ENCODE measurements at places on chromosomes 2 and 18.
A peak's percentile ranks its signal among the peaks of the same experiment; 100 is the strongest.

- no peak for DNase-seq
Measured at GRCh38 chr2:181916726-181917718, 25.5 kb downstream of the ITPRID2 start.

- DNase-seq = no peak
Measured at GRCh38 chr2:112032224-112032586, 22.9 kb upstream of the TMEM87B start.

- no peak for DNase-seq
Measured at GRCh38 chr2:129707800-129708199, 271.7 kb upstream of the RAB6C start.

DNA sequence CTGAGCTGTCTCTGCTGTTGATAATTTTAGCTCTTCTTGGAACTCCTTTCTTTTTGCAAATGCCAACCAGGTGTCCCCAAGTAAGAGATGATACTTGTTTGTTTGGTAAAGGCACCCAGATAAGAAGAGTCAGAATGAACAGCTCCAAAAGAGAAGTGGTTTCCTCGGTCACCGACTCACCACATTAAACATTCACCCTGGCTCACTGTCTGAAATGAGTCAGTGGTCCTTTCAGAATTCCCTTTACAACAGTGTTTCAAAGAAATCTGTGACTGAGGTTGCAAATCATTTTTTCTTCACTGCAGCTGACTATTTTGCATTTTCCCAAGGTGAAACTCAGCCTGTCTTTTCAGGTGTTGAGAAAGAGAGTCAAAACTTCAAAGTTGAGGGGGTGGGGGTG lies 16.2 kb upstream of the CXCR4 start:
- DNase-seq = peak; percentile 39

DNA sequence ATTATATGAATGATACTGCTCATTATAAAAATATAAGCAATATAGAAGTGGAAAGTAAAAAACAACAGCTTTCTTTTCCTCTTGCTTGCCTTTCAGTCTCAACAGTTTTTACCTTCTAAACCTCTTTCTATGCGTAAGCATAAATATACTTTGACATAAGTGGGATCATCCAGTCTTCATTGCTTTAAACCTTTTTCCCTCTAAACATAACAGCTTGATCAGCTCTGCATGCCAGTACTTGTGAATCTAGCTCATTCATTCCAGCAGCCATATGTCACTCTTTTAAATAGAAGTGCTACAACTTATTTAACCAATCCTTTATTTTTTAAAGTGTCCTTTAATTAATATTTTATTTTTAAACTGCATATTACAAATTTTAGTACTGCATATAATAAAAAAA lies 88.1 kb downstream of the TTC27 start:
- DNase-seq = no peak

GRCh38 chr2:189608170-189608569 lies 27.6 kb upstream of the SLC40A1 start:
- no peak for DNase-seq

GRCh38 chr18:66344227-66344626 lies 259.7 kb downstream of the CDH19 start:
- no peak for DNase-seq

DNA sequence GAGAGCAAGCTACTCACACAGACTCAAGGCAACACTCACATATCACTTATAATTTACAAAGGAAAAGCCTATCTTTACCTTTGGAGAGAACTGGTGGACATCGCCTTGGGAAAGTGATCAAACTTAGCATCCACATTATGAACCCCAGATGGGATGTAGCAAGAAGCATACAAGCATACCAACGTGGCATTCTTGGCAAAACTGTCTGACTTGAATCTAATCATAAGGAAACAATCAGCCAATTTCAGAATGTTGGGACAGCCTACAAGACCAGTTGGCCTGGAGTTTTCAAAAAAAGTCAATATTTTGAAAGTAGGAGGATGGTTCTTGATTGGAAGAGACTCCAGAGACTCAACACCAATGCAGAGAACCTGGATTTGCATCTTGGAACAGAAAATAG lies 79.1 kb upstream of the PMAIP1 start:
- no peak for DNase-seq

DNA sequence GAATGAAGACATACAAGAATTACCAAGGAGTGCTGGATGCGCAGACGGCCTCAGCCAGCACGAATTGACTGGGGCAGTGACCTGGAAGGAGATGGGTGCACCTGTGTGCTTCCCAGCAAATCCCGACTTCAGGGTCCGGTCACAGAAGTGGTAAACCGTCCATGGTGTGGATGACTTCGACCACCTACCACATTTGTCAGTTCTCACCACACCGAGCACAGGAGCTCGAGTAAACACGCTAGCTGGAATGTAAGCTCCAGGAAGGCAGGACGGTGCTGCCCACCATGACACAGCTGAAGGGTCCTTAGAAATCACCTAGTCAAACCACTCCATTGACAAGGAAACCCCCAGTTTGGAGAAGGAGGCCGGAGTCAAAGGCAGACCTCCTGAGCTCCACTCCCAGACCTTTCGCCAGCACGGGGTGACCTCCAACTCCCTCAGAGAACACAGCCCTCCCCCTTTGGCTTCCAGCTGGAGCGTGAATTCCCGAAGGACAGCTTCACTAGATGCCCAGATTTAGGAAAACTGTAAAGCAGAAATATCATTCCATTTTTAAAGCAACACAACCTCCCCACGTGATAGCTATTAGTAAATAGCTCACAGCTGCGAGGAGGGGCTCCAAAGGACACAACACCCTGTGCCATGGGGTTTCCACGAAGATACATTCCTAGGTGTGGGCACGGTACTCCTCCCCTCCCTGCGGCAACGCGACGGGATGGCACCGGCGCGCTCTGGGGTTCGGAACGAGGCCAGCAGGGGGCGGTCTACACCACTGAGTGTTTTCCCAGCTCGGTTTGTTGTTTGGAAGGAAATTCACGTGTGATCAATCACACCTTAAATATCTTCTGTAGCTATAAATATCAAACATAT lies 34.1 kb upstream of the GNAL start:
- DNase-seq = peak; percentile 19

DNA sequence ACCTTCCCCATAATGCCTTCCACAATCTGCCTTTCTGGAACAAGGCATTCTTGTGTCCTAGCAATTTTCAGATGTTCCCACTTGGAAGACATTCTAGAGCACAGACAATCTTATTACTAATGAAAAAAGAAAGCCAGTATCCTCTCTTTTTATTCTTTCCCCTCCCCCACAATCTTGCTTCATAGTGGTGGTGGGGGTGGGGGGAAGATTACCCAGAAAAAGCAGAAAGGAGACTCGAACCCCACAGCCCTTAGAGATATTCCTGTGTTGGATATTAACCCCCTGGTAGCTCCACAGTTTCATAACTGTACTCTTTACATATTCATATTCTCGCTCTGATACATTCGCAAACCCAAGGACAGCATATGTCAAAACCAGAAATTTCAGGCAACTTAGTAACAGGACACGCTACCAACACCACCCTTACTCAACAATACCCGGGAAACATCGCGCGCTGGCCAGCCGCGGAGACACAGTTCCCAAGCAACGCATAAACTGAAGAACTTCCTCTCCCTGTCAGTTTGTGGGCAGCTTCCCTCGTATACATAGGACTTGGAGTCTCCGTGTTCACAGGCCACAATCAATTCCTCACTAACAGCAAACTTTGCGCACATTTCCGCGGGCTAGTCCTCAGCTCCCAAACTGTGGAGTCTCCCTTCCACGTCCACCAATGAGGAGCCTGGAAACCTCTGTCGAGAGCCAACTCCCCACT lies 793 bp downstream of the NR4A2 start:
- peak; percentile 32 for DNase-seq

GRCh38 chr18:78518805-78519204 lies 460.8 kb upstream of the SALL3 start:
- DNase-seq = no peak

DNA sequence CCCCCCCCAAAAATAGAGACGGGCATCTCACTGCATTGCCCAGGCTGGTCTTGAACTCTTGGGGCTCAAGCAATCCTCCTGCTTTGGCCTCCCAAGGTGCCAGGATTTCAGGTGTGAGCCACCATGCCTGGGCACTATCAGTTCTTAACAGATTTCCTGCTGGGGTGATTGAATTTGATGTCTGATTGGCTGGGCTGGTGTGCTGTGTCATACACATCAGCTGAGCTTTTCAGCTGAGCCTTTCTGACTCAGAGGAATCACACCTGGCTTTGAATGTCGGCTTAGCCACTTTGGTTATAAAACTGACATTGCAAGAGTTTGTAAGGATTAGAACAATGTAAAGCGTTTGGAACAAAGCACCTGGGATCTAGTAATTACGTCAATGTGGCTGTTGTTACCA lies 18.9 kb downstream of the NCAPH start:
- no peak for DNase-seq

DNA sequence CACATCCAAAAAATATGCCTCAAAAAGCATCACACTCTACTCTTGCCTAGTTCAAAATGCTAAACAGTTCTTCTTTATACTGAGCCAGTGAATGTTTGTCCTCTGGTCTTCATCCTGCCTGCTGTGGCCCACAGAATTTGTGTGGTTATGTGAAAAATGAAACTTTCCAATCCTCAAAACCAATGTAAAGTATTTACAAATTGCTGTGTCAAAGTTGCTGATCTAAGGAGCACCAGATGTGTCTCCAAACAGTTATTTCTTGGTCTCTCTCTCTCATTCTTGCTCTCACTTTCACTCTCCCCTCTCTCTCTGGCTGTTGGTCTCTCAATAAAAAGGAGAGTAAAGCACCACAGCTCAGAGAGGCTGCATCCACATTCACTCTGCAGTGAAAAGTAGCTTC lies 23.0 kb downstream of the EPHA4 start:
- no peak for DNase-seq

DNA sequence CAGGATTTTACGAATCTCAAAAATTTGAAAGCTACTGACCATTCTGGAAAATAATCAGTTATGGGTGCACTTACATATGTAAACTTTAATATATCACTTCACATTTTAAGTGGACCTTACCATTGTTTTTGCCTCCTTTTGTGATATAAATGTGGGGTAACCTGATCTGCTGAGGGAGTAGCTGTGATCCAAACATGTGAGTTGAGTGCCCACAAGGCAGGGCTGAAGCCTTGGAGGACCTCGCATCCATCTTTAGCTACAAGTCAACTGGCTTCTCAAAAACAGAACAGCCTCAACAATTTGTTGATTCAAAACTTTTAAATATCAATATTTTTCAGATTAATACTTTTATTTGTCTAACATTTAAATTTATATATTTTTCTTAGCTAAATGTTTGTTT lies 178.2 kb downstream of the PLCL1 start:
- DNase-seq = no peak

- no peak for DNase-seq
Measured at GRCh38 chr2:232142502-232142901, 181.0 kb downstream of the DIS3L2 start.

- DNase-seq = no peak
Measured at GRCh38 chr2:26562811-26563645, 78.1 kb downstream of the CIB4 start.

DNA sequence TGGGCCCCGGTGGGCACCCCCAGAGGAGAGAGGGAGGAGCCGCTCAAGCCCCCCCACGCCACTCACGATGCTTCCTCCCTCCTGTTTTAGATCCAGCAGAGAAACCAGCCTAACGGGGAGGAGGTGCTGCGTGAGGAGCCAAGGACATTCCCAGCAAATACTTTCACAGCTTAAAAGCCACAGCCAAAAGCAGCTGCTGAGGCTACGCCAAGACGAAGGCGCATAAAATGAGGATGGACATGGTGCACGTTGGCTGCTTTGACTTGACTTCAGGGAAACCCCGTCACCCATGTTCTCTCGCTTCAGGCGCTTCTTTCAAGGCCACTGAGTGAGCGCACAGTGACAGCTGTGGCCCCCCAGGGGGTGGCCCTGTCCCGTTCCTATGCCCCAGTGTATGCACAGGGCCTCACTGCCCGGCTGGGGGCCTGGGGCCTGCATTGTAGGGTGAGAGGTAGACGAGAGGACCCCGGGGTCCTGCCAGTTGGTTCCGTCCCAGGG lies 72.1 kb upstream of the PXDN start:
- no peak for DNase-seq

GRCh38 chr2:200689115-200689514 lies 103.3 kb downstream of the AOX1 start:
- DNase-seq = no peak

DNA sequence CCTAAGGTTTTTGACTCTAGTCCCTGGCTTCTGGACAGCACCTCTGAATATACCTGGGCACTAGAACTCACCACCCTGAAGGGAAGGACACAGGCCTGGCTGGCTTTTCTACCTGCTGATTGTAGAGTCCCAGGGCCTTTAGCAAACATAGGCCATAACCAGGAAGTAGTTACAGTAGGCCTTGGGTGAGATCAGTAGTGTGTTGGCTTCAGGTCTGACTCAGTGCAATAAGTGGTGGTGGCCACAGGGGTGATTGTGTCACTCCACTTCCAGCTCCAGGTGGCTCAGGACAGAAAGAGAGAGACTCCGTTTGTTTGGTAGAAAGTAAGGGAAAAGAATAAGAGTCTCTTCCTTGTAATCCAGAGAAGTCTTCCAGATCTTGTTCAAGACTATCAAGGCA lies 101.7 kb upstream of the LGALSL start:
- DNase-seq = no peak

DNA sequence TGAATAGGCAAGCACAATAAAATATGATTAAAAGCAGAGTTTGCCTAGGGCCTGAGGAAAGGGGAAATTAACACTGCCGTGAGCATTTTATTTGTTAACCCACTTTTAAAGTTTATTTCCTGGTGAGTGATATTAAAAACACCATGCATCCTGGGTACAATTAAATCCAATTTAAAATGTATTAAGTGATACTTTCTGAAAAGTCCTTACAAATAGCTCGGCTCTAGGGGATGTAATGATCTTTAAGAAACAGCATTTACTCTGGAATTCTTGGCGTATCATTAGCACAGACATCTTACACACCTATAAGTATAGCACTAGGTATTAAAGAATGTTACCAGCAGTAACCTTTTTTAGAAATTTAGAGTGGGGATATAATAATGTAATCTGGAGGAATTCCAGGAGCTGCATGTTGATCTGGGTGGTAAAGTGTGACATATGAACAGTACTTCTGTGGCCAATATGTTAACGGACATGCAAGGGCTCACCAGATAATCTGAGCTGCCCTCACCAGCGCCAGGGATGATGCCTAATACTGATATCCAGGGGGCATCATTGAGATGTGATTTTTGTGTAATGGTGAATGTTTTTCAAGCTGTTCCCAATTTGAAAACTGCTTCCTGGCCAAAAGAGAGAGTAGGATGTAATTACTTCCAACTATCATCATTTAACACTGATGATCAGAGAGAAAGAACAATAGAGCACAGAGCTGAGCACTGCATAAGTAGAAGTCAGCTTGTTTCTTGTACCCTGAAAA lies 235.9 kb downstream of the DSEL start:
- DNase-seq = no peak

GRCh38 chr2:207663870-207664545 lies 38.8 kb upstream of the METTL21A start:
- no peak for DNase-seq

- no peak for DNase-seq
Measured at GRCh38 chr2:11646530-11646929, 23.5 kb downstream of the NTSR2 start.

GRCh38 chr2:240966457-240966905 lies 31.9 kb upstream of the SNED1 start:
- no peak for DNase-seq
